ENCODE measurements at places on chromosomes 7 and 10. TPM values are rescaled to one million over a fixed set of nuclear protein-coding genes. Genes with fewer than 3 reads are reported as not detected.

The DNAJB12 gene
- total RNA-seq = 33.1 TPM

The FAM24A gene
- total RNA-seq = not detected

The BTAF1 gene
- total RNA-seq = 45.2 TPM

The FZD8 gene
- total RNA-seq = 8.2 TPM

The GLI3 gene
- total RNA-seq = 21.3 TPM

The DBNL gene
- 96.1 TPM for total RNA-seq

The MYL10 gene
- not detected for total RNA-seq

The HABP2 gene
- not detected for total RNA-seq

The ELN gene
- 556 TPM for total RNA-seq

The SEMA3C gene
- 19.8 TPM for total RNA-seq

GRCh38 chr7:46534664-46535588 lies 613.9 kb upstream of the IGFBP3 start:
- H3K4me1 ChIP-seq = no peaks in the 10 kb centered on the region
- no peaks in the 10 kb centered on the region for H3K27me3 ChIP-seq
- no peak overlapping the region for H3K27ac ChIP-seq
- H3K4me3 ChIP-seq = no peak overlapping the region
- DNase-seq = no peak
- no peaks in the 10 kb centered on the region for H3K36me3 ChIP-seq

- no peaks in the 10 kb centered on the region for H3K27me3 ChIP-seq
- H3K27ac ChIP-seq = no peak overlapping the region
- no peaks in the 10 kb centered on the region for H3K4me1 ChIP-seq
These were observed 481.6 kb downstream of the SH2D4B start for GRCh38 chr10:81019029-81019890.

DNA sequence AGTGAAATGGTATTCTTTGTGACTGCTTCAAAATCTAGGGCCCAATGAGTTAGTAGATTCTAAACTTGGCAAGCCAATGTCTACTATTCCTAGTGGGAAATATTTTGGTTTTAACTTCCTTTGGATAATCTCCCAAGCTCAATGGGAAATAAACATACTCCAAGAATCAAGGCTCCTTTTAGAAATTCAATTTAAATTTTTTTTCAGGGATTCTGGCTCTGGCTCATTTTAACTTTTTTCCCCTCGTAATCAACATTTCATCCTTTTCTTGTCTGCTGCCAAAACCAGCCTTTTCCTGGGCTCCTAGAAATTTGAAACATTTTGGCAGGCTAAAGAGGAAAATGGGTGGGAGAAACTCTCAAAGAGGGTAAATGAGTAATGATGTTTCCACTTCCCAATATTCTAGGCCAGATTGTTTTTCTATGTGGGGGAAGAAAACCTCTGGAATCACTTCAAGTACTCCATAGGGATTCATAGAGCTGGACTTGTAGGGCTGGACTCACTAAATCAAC lies 85.6 kb upstream of the AGR3 start:
- no peaks in the 10 kb centered on the region for H3K27me3 ChIP-seq
- no peak for DNase-seq

DNA sequence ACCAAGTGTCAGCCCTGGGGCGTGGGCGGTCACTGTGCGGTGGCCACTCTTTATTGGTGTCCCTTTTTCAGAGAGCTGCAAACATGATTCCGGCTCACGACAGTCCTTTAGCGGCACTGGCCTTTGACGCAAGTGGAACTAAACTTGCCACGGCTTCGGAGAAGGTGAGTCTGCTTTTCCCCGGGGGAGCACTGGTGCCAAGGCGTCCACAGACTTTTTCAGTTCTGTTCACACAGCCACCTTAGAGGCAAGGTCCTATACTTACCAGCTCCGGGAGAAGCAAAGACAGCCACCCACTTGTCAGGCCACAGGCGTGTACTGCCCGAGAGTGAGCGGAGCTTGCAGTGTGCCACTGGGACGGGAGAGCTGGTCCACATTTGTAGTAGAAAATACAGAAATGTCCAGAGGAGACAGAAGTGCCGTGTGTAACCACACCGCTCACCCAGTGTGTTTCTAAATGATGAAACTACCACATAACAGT lies 27.9 kb downstream of the WIPI2 start:
- H3K4me1 ChIP-seq = no peaks in the 10 kb centered on the region
- no peak for DNase-seq
- no peaks in the 10 kb centered on the region for H3K27me3 ChIP-seq
- H3K4me3 ChIP-seq = no peak overlapping the region
- no peak overlapping the region for H3K27ac ChIP-seq

DNA sequence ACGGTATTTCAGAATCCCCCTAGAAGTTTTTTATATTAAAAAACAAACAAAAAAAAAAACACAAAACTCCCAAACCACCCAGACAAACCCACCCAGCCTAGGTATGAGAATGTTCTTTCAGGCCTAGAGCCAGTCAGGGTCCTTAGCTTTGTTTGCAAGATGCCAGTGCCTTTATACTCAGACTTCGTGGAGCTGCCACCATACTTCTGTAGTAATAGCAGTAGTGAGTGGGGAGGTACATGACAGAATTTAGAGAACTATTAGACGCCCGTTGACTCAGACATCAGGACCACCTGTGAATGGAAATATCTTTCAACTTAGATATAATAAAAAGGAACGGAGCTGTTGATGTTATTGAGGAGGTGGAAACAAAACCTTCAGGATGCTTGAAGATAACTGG lies 138.2 kb upstream of the MKLN1 start:
- H3K36me3 ChIP-seq = no peaks in the 10 kb centered on the region
- no peak for DNase-seq
- H3K4me3 ChIP-seq = no peak overlapping the region
- no peaks in the 10 kb centered on the region for H3K4me1 ChIP-seq
- no peaks in the 10 kb centered on the region for H3K27me3 ChIP-seq

DNA sequence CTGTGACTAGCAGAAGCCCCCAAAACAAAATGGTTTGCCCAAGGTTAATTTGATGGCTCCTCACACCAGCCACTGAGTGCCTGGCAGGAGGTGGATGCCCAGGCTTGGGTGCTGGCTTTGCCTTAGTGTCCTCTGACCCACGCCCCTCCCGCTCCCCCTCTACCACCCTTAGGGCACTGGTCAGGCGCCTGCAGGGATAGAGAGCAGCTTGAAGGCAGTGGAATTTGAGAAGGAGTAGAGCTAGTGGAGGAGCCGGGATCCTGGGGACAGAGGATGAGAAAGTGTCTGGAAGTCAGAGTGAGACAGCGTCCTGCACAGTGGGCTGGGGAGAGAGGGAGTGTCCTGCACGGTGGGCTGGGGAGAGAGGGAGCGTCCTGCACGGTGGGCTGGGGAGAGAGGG lies 139.4 kb downstream of the DNAJB6 start:
- DNase-seq = no peak
- H3K36me3 ChIP-seq = no peaks in the 10 kb centered on the region
- H3K27ac ChIP-seq = no peak overlapping the region
- H3K4me3 ChIP-seq = no peak overlapping the region
- H3K27me3 ChIP-seq = no peaks in the 10 kb centered on the region
- no peaks in the 10 kb centered on the region for H3K4me1 ChIP-seq

DNA sequence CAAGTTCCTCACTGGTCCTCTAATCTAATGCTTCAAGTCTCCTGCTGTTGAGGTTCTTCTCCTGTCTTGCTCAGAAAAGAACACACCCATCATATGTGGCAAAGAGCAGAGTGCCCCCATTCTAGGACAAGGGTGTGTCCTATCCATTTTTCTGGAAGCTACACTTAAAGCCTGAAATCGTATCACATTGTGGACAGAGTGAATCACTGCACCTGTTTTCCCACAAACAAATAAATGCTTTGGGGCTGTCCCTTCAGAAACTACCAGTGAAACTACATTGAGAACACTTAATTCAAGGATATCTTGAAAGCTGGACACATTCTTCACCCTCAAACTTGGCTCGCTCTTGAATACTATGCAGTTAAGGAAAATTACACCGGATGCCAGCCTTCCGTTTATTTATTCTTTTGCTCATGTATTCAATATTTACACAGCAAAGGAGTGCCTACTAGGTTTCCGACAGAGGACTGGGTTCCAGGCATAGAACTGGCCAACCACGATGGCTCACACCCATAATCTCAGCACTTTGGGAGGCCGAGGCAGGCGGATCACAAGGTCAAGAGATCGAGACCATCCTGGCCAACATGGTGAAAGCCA lies 473.0 kb downstream of the GALNT17 start:
- H3K36me3 ChIP-seq = no peaks in the 10 kb centered on the region
- no peak overlapping the region for H3K27ac ChIP-seq
- DNase-seq = no peak
- H3K4me1 ChIP-seq = no peaks in the 10 kb centered on the region
- H3K27me3 ChIP-seq = no peaks in the 10 kb centered on the region

DNA sequence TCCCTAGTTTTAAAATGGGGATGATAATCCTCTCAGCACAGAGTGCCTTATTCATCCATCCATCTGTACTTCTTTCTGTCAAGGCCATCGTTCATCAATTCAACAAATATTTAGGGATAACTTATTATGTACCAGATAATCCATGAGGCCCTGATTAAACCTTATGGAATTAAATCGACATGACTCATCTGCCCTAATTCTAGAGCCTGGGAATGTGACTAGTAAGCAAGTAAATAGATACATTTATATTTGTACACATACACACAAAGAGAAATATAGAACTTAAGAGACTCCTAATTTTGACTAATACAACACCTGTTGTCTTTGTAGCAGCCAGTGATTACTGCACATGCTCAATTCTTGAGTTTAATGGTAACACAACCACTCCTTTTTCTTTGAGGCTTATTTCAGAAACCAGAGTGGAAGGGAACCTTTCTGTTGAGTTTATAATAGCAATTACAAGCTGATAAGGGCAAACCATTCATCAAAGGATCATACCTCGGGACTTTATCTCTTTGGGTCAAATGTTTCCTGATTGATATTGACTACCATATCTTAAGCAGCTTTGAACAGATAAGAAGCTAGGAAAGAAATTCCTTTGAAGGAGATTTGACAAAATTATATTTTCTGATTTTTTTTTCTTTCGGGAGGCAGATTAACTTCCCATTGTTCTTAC lies 122.7 kb downstream of the ARID5B start:
- H3K27me3 ChIP-seq = no peaks in the 10 kb centered on the region
- DNase-seq = no peak
- H3K36me3 ChIP-seq = no peaks in the 10 kb centered on the region
- peaks cover 14% of the 10 kb centered on the region for H3K4me1 ChIP-seq
- H3K27ac ChIP-seq = no peak overlapping the region

DNA sequence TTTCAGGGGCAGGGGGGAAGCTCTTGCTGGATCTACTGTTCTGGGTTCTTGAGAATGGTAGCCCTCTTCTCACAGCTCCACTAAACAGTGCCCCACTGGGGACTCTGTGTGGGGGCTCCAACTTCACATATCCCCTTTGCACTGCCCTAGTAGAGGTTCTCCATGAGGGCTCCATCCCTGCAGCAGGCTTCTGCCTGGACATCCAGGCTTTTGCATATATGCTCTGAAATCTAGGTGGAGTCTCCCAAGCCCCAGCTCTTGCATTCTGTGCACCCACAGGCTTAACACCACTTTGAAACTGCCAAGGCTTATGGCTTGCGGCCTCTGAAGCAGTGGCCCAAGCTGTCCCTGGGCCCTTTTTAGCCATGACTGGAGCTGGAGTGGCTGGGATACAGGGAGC lies 150.7 kb downstream of the LRMDA start:
- H3K27ac ChIP-seq = no peak overlapping the region
- DNase-seq = no peak
- H3K4me1 ChIP-seq = no peaks in the 10 kb centered on the region
- H3K4me3 ChIP-seq = no peak overlapping the region

DNA sequence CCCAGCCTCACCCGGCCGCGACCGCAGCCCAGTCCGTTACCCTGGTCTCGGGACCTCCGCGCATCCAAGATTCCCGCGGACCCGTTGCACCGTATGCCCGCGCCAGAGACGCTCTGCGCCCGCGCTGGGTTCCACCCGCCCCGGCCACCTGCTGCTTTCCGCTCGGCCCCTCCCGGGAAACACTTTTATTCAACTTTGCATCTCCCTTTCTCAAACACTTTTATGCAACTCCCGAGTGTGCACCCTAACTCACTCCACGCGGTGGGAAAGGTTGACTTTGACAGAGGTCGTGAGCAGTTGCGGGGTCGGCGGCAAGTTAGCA lies at the start of gene ODAD2:
ODAD2 (minus strand) TSS at position 126 of the 322 bp plus-strand sequence. CDS start 3,937 bp downstream, outside the sequence.
- no peak within 1 kb of the TSS for H3K27ac ChIP-seq
- no peak for DNase-seq
- peak within 1 kb of the TSS; percentile 55 for H3K4me3 ChIP-seq
- no peaks in the 10 kb centered on the region for H3K4me1 ChIP-seq

DNA sequence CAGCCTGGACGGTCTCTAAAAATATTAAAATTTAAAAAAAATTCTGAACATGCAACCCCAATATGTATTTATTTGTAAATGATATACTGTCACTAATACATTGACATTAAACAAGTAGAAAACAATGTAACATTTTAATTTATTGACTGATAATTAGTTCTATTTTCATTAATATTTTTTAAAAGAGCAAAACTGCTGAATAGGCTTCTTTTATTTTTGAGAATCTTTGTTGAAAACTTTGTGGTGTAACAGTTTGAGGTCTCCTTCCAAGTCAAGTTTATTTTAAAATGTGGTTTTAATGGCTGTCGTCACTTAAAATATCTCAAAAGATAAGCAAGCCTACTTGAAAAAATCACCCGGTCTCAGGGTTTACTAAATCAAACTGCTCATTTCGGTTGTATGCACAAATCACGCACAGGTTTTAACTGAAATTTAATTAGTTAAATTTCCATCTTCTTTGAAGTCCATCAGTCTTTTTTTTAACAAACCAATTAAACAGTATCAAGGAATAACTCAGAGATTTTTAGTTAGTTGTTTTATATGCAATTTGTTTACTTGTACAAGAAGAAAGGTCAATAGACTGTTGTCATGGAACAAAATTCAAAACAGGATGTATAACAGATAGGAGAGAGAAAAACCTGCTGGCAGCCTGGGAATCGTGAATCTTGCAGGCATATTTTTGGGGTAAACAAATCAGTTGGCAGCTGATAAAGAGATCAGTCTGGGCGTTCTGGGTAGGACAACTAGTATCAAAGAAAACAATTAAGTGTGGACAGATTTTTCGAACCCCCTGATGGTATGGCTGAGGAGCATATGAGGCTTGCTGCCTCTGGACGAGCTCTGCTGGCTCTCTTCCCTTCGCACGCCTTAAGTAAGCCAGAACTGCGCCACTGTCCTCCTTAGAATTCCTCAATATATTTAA lies 9.7 kb upstream of the EDRF1 start:
- H3K27me3 ChIP-seq = no peaks in the 10 kb centered on the region
- H3K4me1 ChIP-seq = no peaks in the 10 kb centered on the region
- H3K4me3 ChIP-seq = no peak overlapping the region
- no peak overlapping the region for H3K27ac ChIP-seq
- no peak for DNase-seq

- no peak for DNase-seq
- H3K27ac ChIP-seq = no peak overlapping the region
- H3K36me3 ChIP-seq = no peaks in the 10 kb centered on the region
- H3K4me1 ChIP-seq = no peaks in the 10 kb centered on the region
- H3K27me3 ChIP-seq = no peaks in the 10 kb centered on the region
These were observed 248.9 kb downstream of the EXOC4 start for GRCh38 chr7:133501771-133502170.

GRCh38 chr7:96823274-96823673 lies 113.6 kb upstream of the SEM1 start:
- DNase-seq = no peak
- no peaks in the 10 kb centered on the region for H3K36me3 ChIP-seq
- no peak overlapping the region for H3K27ac ChIP-seq
- H3K4me1 ChIP-seq = no peaks in the 10 kb centered on the region
- no peak overlapping the region for H3K4me3 ChIP-seq

GRCh38 chr10:60848126-60848525 lies 69.8 kb downstream of the CDK1 start:
- no peak overlapping the region for H3K4me3 ChIP-seq
- H3K27me3 ChIP-seq = no peaks in the 10 kb centered on the region
- no peak overlapping the region for H3K27ac ChIP-seq
- no peaks in the 10 kb centered on the region for H3K36me3 ChIP-seq
- DNase-seq = no peak
